Smooth muscle cell of trachea (primary cell): ENCODE measurements at places on chromosomes 5 and 9. TPM values are rescaled to one million over a fixed set of nuclear protein-coding genes. Genes with fewer than 3 reads are reported as not detected.

The NEURL1B gene
- 2.6 and 4.9 TPM in 2 replicates for total RNA-seq

The SLC9A3 gene
- 0.87 and 1.3 TPM in 2 replicates for total RNA-seq

The FOXD4L4 gene
- 0.17 and 0.29 TPM in 2 replicates for total RNA-seq

The ZDHHC11 gene
- total RNA-seq: 0.87 and 2.8 TPM in 2 replicates
